Ovary (tissue), 10 donors: ENCODE measurements at places on chromosomes 7 and 10.
A peak's percentile ranks its signal among the peaks of the same experiment; 100 is the strongest.

DNA sequence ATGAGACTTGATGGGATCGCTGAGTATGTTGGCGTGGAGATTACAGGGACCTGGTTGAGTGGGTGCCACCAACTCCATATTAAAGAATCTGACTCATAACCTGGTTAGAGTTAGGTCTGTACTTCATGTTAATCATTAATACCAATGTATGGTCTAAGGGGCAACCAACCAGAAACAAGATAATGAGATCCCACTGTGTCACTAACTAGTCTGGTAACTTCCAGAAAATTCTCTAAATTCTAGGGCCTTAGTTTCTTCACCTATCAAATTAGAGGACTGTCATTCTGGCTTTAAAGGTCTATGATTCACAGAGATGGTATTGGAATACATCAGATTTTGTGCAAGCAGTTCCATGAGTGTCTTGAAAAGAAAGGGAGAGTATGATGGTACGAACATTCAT is 102.2 kb downstream of the SNX10 start:
- DNase-seq: no peak

- no peak for DNase-seq
Measured at GRCh38 chr10:22372917-22373316, 27.6 kb downstream of the SPAG6 start.

DNA sequence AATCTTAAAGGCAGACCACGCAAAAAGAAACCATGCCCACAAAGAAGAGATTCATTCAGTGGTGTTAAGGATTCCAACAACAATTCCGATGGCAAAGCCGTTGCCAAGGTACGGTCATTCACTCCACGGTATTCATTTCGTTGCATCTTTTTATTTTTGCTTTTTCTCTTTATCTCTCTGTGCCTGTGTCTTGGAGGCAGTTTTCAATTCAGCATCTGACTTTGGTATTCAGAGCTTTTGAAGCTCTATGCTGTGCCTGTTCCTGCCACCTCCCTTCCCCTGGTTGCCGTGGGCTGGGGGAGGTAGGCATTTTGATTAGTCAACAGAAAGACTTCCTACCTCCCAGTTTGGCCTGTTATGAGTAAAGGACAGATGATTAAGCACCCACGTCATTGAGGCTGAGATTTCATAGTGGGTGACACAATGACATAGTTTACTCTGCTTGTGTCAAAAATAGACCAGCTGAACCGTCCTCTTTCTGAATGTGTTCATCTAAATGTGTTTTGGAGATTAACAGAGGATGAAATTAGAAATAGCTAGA is 149.5 kb downstream of the ARID5B start:
- peak; percentile 60 for DNase-seq

- DNase-seq: no peak
Measured at GRCh38 chr10:123144697-123145541, 3.0 kb upstream of the HMX2 start.

DNA sequence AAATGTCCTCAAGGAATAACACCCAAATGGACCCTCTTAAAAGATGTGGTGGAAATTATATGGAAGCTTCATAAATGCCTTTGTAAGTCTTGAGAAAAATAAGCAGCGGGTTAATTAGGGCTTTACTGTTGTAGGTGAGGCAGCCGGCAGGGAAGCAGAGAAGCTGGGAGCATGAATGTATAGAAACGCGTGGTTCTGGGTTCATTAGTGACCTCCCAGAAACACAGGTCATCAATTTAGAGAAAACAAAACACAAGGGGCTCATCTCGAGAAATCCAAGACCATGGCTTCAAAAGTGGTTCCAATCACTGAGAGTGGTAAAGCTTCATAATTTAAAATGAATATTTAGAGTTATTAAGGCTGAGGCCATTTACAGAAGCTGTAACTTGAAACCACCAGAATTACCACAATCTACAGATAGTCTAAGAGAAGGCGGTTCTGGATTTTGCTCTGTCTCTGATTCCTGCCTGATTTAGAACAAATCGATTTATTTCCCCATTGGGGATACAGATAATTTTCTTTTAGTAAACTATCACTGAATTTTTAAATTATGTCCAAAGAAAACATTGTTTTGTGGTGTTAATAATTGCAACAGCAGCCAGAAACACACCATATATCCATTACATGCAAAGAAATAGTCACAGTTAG is 20.7 kb downstream of the GARIN1A start:
- no peak for DNase-seq

DNA sequence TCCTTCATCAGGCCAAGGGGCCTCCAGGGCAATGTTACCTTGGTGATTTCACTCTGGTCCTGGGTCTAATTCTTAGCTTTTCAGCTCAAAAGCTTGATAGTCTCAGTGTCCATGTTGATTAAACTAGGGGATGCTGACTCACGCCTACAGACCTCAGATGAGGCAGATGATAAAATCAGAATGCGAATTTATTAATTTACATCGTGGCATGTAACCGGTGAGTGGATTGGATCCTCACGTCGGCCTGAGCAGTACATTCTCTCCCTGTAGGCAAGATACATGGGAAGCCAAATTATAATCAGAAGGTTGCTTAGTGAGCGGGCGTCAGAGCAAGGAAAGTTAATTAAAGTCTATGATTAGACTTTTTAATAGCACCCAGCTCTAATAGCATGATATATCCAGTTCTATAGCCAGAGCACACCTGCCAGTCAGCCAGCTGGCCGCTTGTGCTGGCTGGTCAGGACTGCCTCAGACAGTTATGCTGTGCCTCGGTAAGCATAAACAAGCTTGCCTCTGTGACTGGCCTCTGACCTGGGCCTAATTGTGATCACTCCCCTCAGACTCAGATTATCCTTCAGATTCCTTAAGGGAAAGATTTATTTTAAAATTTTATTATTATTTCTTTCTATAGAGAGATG is 20.2 kb upstream of the CPA5 start:
- no peak for DNase-seq
